ENCODE measurements at places on chromosomes 4 and X. TPM values are rescaled to one million over a fixed set of nuclear protein-coding genes. Genes with fewer than 3 reads are reported as not detected.

GRCh38 chr4:52112411-52112810 lies 61.3 kb downstream of the SPATA18 start:
- no peaks in the 10 kb centered on the region for H3K27me3 ChIP-seq
- H3K27ac ChIP-seq: no peak overlapping the region
- no peak overlapping the region for H3K4me3 ChIP-seq
- DNase-seq: no peak

- no peak overlapping the region for H3K4me3 ChIP-seq
- no peak overlapping the region for H3K27ac ChIP-seq
- no peaks in the 10 kb centered on the region for H3K36me3 ChIP-seq
- no peaks in the 10 kb centered on the region for H3K27me3 ChIP-seq
Observed at GRCh38 chr4:163378661-163379060, 35.0 kb downstream of the NPY5R start.

DNA sequence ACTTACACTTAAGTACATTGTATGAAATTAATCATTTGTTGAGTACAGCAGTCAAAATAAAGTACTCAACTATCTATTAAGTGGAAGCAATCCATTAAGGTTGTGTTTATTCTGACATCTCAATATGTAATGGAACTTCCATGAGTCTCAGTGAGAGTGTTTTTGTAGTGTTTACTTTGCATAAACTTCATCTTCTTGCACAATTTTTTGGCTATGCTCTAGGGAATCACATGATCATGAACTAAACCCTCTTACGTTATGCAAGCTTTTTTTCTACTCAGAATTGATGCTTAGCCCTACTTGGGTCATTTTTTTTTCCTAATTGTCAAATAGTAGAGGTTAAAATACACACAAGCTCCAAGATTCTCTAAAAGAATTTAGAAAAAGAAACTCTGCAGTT lies 21.1 kb upstream of the PIGA start:
- no peak overlapping the region for H3K4me3 ChIP-seq
- no peaks in the 10 kb centered on the region for H3K27me3 ChIP-seq
- no peaks in the 10 kb centered on the region for H3K36me3 ChIP-seq
- no peaks in the 10 kb centered on the region for H3K4me1 ChIP-seq

DNA sequence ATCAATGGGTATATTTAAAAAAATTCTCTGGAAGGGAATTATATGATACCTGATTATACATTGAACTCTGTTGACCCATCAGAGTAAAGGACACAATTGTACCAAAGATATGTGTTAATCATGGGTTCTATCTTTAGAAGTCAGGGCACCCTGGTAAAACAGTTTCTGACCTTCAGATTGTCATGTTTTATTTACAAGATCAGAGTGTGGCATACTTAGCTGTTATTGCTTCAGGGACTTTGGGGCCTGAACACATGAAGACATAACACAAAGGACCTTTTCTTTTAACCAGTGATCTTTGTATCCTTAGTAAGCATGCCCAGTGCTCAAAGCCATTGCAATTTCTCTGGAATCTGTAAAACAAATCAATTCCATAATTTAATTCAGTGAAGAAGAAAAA lies 204.8 kb upstream of the RPS6KA3 start:
- no peaks in the 10 kb centered on the region for H3K36me3 ChIP-seq
- no peaks in the 10 kb centered on the region for H3K4me1 ChIP-seq
- no peak overlapping the region for H3K4me3 ChIP-seq
- DNase-seq: no peak
- no peak overlapping the region for H3K27ac ChIP-seq

GRCh38 chrX:3549411-3549911 lies 164.0 kb downstream of the PRKX start:
- no peaks in the 10 kb centered on the region for H3K27me3 ChIP-seq
- no peaks in the 10 kb centered on the region for H3K36me3 ChIP-seq
- H3K27ac ChIP-seq: peak overlapping the region; percentile 21
- H3K4me3 ChIP-seq: peak overlapping the region; percentile 32
- DNase-seq: peak; percentile 40
- H3K4me1 ChIP-seq: peaks cover 3% of the 10 kb centered on the region

DNA sequence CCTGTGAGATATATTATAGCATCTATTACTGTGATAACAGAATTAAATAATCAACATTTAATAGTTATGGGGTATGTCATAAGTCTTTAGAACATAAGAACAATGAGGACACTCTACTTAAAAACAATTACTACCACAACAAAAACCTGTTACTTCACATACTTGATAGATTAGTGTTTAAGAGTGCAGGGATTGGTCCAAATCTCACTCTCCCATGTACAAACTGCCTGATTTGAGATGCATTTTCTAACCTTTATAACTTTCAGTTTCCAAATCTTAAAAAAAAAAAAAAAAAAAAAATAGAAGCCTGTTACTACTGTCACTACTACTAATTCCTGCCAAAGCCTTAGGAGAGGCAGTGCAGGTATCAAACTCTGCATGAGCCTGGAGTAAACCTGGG lies 5.6 kb downstream of the PCDH18 start:
- peaks cover 17% of the 10 kb centered on the region for H3K4me1 ChIP-seq
- H3K27ac ChIP-seq: no peak overlapping the region
- H3K27me3 ChIP-seq: no peaks in the 10 kb centered on the region
- H3K4me3 ChIP-seq: no peak overlapping the region

GRCh38 chr4:117376692-117377091 lies 291.3 kb upstream of the TRAM1L1 start:
- DNase-seq: no peak
- H3K36me3 ChIP-seq: no peaks in the 10 kb centered on the region
- H3K4me3 ChIP-seq: no peak overlapping the region
- H3K27me3 ChIP-seq: no peaks in the 10 kb centered on the region

DNA sequence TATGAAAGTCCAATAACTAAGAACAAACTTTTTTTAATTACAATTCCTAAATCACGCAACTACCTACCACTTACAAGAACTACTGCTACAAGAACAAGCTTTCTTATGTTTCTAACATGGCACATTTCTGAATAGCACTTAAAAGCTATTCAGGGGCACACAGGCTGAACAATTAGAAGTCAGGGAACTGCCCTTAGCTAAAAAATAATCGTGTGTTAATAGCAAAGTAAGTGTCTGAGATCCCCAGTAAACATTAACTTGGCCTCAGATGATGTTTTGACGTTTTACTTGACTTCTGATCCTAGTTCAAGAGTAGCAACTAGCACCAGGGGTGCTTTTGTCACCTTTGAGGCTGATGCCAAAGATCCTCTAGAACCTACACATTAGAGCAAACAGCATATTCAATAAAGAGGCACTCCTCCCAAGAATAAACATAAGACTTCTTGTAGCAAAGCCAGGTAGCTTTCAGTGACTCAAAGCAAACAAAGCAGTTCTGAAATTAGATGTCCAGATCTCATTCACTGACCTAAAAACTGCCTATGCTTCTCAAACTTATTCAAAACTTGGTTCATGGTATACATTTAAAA lies 16.2 kb downstream of the SPOCK3 start:
- H3K36me3 ChIP-seq: no peaks in the 10 kb centered on the region
- H3K4me1 ChIP-seq: no peaks in the 10 kb centered on the region
- no peak for DNase-seq
- no peak overlapping the region for H3K27ac ChIP-seq
- no peak overlapping the region for H3K4me3 ChIP-seq

- H3K4me3 ChIP-seq: no peak overlapping the region
- H3K27me3 ChIP-seq: no peaks in the 10 kb centered on the region
- DNase-seq: no peak
Observed at GRCh38 chr4:154076921-154077320, 288.0 kb upstream of the SFRP2 start.

GRCh38 chrX:128616933-128617332 lies 564.7 kb upstream of the ACTRT1 start:
- no peaks in the 10 kb centered on the region for H3K4me1 ChIP-seq
- no peak for DNase-seq
- no peak overlapping the region for H3K27ac ChIP-seq
- no peak overlapping the region for H3K4me3 ChIP-seq

- no peak overlapping the region for H3K27ac ChIP-seq
- peaks cover 34% of the 10 kb centered on the region for H3K4me1 ChIP-seq
- no peaks in the 10 kb centered on the region for H3K36me3 ChIP-seq
- no peak for DNase-seq
- H3K4me3 ChIP-seq: no peak overlapping the region
- no peaks in the 10 kb centered on the region for H3K27me3 ChIP-seq
Observed at GRCh38 chr4:38815885-38816782, 11.5 kb upstream of the TLR1 start.

Gene STEEP1
- total RNA-seq: 68.8 TPM

Gene TCEAL6
- total RNA-seq: not detected
